ENCODE measurements at places on chromosomes 11 and 22. TPM values are rescaled to one million over a fixed set of nuclear protein-coding genes. Genes with fewer than 3 reads are reported as not detected.

CCS gene
- total RNA-seq: 49.8 TPM

PRODH gene
- total RNA-seq: 0.09 TPM

NTM gene
- 13.2 TPM for total RNA-seq

IL18BP gene
- 10.7 TPM for total RNA-seq

JAML gene
- total RNA-seq: not detected

GPR83 gene
- 0.34 TPM for total RNA-seq

GLYAT gene
- total RNA-seq: not detected

C11orf71 gene
- total RNA-seq: 7.4 TPM

GRIK4 gene
- 0.86 TPM for total RNA-seq

OR51I1 gene
- total RNA-seq: not detected

TOMT gene
- not detected for total RNA-seq

TH gene
- 0.68 TPM for total RNA-seq

RBMXL2 gene
- total RNA-seq: 0.20 TPM

ACR gene
- total RNA-seq: not detected

KRTAP5-11 gene
- not detected for total RNA-seq

PTPN5 gene
- 6.4 TPM for total RNA-seq

SPTBN2 gene
- 34.1 TPM for total RNA-seq

MED15 gene
- total RNA-seq: 84.5 TPM

OR56B1 gene
- not detected for total RNA-seq

PLAAT4 gene
- total RNA-seq: not detected

KCNQ1OT1 gene
- total RNA-seq: 2.3 TPM

GPHA2 gene
- not detected for total RNA-seq

GDPD4 gene
- total RNA-seq: not detected

C11orf86 gene
- total RNA-seq: not detected

GGTLC3 gene
- total RNA-seq: not detected

OR52N4 gene
- not detected for total RNA-seq

B4GAT1 gene
- total RNA-seq: 43.3 TPM

TRMT112 gene
- 201 TPM for total RNA-seq

TSGA10IP gene
- total RNA-seq: 2.7 TPM

FERMT3 gene
- 2.8 TPM for total RNA-seq

RAPSN gene
- total RNA-seq: 0.50 TPM

DDX10 gene
- 38.5 TPM for total RNA-seq

OR10D3 gene
- total RNA-seq: not detected

TRIM34 gene
- total RNA-seq: not detected

RIN1 gene
- total RNA-seq: 4.3 TPM

MRGPRX2 gene
- total RNA-seq: not detected

GSTT2B gene
- 2.1 TPM for total RNA-seq

CCDC81 gene
- 2.1 TPM for total RNA-seq

DUSP8 gene
- 10.1 TPM for total RNA-seq

KREMEN1 gene
- total RNA-seq: 3.9 TPM

RTN4RL2 gene
- 3.4 TPM for total RNA-seq

PLAAT2 gene
- not detected for total RNA-seq

OTOG gene
- total RNA-seq: not detected

MFRP gene
- total RNA-seq: not detected

DTX4 gene
- 129 TPM for total RNA-seq

PIH1D2 gene
- 4.5 TPM for total RNA-seq
